Stimulated activated CD8-positive, alpha-beta memory T cell treated with anti-CD3 and anti-CD28 coated beads, Interleukin-7, amount 100 ng/mL, for 1 hour (primary cell): ENCODE measurements at places on chromosomes 3 and 15.

GRCh38 chr15:99052205-99052604 lies 44.6 kb upstream of the PGPEP1L start:
- no peak for DNase-seq

- no peak for DNase-seq
Measured at GRCh38 chr15:74768099-74768770, 13.6 kb upstream of the CSK start.

- DNase-seq, result no peak
Measured at GRCh38 chr3:40386213-40386612, 771 bp upstream of the ENTPD3 start.

DNA sequence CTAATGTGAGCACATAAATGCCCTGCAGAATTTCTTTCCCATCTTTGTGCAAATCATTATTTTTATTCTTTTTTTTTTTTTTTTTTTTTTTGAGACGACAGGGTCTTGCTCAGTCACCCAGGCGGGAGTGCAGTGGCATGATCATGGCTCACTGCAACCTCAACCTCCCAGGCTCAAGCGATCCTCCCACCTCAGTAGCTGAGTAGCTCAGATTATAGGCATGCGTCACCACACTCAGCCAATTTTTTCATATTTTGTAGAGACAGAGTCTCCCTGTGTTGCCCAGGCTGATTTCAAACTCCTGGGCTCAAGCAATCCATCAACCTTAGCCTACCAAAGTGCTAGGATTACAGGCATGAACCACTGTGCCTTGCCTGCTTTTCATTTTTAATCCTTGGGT lies 22.9 kb downstream of the DAG1 start:
- no peak for DNase-seq

DNA sequence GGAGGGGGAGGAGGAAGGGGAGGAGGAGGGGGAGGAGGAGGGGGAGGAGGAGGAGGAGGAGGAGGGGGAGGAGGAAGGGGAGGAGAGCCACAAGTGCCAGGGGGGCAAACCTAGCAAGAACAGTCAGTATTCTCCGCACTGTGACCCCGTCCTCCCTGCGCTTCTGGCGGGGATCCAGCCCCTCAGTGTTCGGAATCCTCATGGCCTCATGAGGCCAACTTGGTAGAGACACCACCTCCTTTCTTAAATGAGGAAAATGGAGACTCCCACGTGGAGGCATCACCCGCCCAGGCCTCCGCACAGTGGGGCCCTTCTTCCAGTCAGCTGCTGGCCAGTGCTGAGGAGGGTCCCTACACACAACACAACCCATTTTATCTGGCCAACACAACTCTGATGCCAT lies 163.4 kb downstream of the XXYLT1 start:
- DNase-seq, result no peak

GRCh38 chr15:49712162-49712561 lies 91.3 kb downstream of the DTWD1 start:
- no peak for DNase-seq

DNA sequence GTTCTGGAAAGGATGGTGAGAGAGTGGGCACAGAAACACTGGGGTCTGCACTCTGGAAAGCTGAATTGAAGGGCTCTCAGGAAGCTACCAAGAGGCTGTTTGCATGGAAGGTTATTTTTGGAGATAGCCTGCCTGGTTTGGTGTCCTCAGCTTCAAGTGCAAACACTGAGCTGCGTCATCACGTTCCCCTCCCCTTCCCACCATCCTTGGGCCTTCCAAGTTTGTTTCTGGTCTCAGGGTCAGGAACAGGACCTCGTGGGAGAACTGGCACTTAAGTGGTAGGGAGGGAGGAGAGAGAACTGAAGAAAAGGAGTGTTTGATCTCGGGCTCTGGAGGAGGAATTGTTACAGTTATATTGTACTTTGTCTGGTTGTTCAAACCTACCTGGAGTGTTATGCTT lies 10.6 kb downstream of the ST6GAL1 start:
- DNase-seq, result no peak

DNA sequence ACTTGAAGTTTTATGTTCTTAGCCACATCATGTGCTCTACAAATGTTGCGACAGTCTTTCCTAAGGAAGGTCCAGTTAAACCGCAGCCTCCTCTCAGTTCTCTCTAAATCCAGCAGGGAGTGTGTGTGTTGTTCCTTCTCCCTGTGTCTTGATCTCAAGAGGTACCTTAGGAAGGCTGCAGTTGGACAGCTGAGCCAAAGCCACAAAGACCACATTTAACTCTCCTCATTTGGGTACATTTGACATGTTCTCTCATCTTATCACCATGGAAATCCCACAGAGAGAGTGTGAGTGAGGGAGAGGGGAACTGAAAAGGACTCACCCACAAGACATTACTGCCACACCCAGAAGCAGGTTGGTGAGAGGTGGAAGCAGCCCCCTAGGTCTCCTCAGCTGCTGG lies 79.5 kb downstream of the CD200R1L start:
- no peak for DNase-seq

GRCh38 chr15:34214135-34214534 lies 4.2 kb upstream of the KATNBL1 start:
- DNase-seq, result no peak

- no peak for DNase-seq
Measured at GRCh38 chr3:45199837-45200648, 26.0 kb downstream of the TMEM158 start.

- no peak for DNase-seq
Measured at GRCh38 chr3:169827712-169828111, 15.0 kb upstream of the LRRC34 start.

- no peak for DNase-seq
Measured at GRCh38 chr3:5057272-5057671, 64.8 kb upstream of the ARL8B start.

DNA sequence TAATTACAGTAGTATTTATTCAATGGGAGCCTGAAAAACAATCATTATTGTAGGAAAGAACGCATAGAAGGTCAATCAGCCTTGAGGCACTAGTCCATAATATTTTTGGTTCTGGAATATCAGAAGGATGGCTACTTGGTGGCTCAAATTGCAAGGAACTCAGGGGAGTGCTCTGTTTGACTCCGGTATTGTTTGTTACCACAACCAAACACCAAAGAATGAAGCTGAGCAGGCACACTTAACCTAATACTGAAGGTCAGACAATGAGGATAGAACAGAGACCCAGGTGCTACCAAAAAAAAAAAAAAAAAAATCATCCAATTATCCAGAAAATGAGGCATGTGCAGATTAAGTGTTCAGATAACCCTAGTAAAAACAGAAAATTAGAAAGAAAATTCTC lies 11.1 kb upstream of the SATB1 start:
- no peak for DNase-seq

GRCh38 chr3:55579496-55579895 lies 92.4 kb upstream of the WNT5A start:
- DNase-seq, result no peak

- DNase-seq, result no peak
Measured at GRCh38 chr3:6182909-6183308, 678.0 kb upstream of the GRM7 start.

GRCh38 chr3:127077068-127077467 lies 94.2 kb downstream of the PLXNA1 start:
- DNase-seq, result no peak

- DNase-seq, result no peak
Measured at GRCh38 chr3:115469649-115470048, 153.7 kb upstream of the GAP43 start.

DNA sequence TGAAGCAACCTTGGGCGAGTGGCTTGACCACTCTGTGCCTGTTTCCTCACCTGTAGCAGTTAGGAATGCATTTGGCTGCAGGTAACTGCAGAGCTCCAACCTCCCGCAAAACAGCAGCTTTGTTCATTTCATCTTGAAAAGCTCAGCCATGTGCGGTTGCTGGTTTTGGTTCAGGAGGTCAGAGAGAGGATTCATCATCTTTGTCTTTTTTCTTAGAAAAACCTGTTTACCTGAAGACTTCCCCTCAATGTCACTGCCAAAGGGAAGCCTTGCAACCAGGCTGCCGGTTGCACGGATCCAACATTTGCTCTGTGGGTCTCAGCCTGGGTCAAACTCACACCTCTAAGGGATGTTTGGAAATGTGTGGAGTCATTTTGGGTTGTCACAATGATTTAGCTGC lies 16.4 kb upstream of the FURIN start:
- DNase-seq, result no peak

GRCh38 chr3:180250172-180250571 lies 213.4 kb upstream of the PEX5L start:
- no peak for DNase-seq

- DNase-seq, result no peak
Measured at GRCh38 chr3:135539854-135540253, 425.7 kb upstream of the PPP2R3A start.

DNA sequence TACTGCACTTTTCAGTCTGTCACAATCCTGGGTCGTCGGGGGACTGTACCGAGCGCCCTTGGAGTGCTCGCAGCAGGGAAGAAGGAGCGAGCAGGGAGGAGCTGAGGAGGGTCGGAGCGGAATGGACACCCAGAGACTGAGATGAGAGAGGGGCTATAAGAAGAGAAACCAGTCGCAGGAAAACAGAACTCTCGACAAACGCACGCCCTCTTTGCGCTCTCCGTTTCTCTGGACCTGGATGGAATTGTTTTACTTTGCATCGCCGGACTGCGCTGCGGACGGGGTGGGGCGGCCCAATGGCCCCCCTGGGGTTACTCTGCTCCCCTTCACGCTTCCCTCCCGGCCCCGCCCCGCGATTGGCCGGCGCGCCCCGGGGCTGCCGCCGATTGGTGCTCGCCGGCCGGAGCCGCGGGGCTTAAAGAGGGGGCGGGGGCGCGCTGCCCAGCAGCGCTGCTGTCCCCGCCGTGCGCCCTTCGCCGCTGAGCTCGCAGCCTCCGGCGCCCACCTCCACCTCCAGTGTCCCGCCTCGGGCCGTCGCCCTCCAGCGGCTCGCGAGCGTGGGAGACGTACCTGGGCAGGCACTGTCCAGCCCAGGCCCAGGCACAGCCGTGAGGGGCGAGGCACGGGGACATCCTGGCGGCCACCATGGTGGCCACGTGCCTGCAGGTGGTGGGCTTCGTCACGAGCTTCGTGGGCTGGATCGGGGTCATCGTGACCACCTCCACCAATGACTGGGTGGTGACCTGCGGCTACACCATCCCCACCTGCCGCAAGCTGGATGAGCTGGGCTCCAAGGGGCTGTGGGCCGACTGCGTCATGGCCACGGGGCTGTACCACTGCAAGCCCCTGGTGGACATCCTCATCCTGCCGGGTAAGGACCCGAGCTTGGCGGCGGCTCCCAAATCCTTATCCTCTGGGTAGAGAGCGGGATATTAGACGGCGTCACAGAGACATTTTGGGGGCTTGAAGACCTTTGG lies at the start of gene CLDN11:
Gene CLDN11 (plus strand): TSS at position 447 of the 977 bp plus-strand sequence. CDS start 199 bp downstream, at position 646.
- no peak for DNase-seq

DNA sequence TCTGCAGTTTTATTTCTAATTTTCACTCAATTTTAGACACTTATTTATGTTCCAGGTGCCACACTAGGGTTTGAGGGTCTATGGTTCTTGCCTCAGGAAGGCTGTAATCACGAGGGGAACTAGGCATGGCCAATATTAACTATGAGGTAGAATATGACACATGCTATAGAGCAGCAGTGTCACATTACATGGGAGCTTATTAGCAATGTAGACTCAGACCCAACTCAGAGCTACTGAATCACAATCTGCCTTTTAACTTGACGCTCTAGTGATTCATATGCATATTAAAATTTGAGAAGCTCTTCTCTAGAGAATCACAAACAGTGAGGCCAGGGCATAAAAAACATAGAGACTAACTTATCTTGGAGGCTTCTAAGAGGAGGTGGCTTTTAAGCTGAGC lies 32.8 kb upstream of the MRPL3 start:
- no peak for DNase-seq

- no peak for DNase-seq
Measured at GRCh38 chr3:114420072-114420471, 126.2 kb downstream of the TIGIT start.

DNA sequence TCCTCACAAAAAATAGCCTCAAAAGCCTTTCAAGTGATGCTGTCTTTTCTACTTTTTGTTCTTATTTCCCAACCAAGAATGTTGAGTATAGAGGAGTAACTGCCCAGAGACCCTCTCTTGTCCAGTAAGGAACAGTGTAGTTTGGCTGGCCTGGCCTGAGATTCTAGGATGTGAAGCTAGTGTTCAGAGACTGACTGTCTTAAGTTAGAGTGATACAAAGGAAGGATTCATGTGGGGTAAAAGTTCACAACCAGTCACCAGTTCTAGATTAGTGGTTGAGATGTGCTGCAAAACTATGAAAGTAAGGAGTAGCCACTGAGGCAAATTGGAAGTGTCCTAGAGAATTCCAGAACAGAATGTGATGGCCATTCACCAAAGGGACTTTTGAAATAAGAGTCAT lies 49.1 kb downstream of the RSRC1 start:
- DNase-seq, result no peak

GRCh38 chr15:77975332-77976094 lies 102.0 kb downstream of the TBC1D2B start:
- DNase-seq, result no peak

DNA sequence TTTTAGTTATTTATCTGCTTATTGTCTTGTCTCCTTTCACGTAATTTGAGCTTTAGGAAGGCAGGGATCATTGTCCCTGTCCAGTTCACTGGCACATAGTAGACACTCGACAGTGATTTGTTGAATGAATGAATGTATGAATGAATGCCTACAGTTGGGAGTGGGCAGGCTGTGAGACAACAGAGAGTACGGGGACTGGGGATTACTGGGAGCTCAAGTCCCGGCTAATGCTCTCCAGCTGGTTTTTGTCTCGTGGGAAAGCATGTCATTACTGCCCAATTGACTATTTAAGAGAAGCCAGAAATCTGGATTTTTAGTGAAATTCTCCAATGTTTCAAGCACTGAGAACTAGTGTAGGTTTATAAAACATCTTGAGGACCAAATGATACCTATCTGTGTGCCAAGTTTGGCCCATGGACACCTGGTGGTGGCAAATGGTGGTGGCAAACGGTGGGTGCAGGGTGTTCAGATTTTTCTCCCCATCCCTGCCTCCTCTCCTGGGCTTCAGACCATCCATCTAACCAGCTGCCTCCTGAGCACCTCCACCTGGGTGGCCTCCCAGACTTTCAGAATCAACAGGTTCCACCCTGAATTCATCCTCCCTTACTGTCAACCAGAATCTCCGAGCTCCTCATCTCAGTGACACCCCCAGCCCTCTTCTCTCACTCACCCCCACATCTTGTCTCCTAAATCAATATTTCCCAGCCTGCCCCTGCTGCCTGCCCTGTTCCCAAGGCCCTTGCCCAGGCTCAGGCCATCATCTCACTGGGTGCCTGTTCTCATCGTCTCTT lies 36.2 kb upstream of the TRH start:
- no peak for DNase-seq

DNA sequence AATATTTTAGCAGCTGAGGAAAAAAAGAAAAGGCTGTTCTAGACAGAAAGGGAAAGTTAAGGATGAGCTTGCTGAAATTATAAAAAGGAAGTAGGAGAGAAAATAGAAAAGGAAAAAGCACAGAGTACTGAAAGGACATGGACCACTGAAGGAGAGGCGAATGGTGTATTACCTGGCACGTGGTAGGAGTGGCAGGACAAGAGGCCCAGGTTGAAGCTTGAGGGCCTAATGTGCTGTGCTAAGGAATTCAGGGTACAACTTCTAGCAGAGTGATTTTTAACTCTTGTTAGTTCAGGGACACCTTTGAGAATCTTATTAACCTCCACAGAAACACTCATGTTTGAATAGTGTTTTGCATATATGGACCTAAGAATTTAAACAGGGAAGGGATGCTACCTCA lies 60.0 kb upstream of the CRTC3 start:
- no peak for DNase-seq
